Stimulated activated CD4-positive, alpha-beta T cell treated with anti-CD3 and anti-CD28 coated beads, TNF-alpha, amount 100 ng/mL, for 1 hour (primary cell): ENCODE measurements at places on chromosomes 2 and 18.

GRCh38 chr2:241857041-241857541 lies 1.6 kb downstream of the PDCD1 start:
- no peak for DNase-seq

- no peak for DNase-seq
Observed at GRCh38 chr2:137287913-137288639, 522.7 kb downstream of the THSD7B start.

GRCh38 chr2:186862869-186863709 lies 14.1 kb upstream of the ZSWIM2 start:
- DNase-seq: no peak

DNA sequence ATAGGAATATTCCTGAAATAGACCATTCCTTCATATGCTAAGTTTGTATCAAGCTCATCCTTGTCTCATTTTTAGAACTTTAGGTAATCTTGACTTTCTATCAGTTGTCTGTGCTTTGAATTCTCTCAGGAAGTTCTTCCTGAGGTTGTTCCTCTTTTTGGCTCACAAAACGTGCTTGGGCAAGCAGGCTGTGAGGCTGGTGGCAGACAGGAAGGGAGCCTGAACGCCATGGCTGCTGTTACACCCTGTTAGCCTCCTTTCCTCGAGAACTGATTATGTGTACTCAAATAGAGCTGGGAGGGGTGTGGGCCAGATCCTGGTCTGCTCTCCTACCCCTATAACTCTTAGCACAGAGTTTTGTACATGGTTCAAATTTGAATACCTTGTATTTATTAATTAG lies 136.4 kb upstream of the CELF4 start:
- no peak for DNase-seq

DNA sequence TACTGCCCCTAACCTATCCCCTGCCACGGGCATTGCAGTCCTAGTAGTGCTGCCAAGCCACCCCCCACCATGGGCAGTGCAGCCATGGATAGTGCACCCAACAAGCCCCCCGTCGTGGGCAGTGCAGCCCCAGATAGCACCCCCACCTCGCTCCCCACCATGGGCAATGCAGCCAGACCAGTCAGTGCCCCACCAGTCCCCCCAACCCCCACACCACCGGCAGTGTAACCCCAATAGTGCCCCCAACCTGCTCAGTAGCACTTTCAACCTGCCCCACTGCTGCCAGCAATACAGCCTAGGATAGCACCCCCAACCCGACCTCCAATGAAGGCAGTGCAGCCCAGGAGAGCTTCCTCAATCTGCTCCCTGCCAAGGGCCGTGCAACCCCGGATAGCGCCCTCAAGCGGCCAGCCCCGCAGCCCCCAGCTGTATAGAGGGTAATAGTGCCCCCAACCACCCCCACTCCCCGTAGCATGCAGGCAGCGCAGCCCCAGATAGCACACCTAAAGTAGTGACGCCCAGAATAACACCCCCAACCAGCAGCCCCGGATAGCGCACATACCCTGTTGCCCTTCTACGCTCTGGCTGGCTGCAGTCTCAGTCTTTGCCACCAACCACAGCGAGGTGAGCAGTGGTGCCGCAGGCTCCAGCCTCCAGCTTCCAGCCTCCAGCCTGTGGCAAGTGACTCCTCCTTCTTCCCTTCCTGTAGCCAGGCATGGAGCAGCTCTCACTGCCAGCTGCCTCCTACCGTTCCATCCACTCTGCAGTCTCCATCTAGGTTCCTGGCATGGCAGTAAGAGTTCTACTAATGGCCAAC lies 45.4 kb upstream of the ANKRD62 start:
- DNase-seq: no peak

GRCh38 chr2:132621131-132621875 lies 48.7 kb downstream of the LYPD1 start:
- no peak for DNase-seq

GRCh38 chr2:95382686-95383634 lies 19.5 kb upstream of the FAHD2A start:
- no peak for DNase-seq

GRCh38 chr2:120820953-120821279 lies 85.2 kb downstream of the GLI2 start:
- no peak for DNase-seq

DNA sequence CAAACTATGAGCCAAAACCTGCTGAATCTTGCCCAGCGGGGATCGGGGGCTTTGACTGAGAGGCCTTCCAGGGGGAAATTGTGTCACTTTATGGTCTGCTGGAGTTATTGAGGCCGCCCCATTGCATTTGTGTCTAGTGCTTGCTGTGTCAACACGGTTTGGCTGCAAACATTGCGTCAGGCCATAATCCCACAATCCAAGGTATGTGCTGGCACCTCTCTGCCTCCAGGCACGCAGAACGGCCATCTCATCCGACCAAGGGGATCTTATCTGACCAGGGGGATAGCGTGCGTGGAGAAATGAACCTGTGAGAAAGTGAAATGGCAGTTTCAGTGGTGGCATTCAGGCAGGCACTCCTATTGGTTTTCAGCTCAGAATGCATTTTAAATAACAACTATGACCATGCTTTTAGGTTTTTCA lies 18.1 kb upstream of the LYPD6B start:
- no peak for DNase-seq

- no peak for DNase-seq
Observed at GRCh38 chr18:13265911-13266217, 47.3 kb downstream of the LDLRAD4 start.

GRCh38 chr2:114034742-114035141 lies 144.9 kb downstream of the ACTR3 start:
- no peak for DNase-seq

GRCh38 chr18:47755102-47755456 lies 175.4 kb downstream of the SMAD2 start:
- no peak for DNase-seq

DNA sequence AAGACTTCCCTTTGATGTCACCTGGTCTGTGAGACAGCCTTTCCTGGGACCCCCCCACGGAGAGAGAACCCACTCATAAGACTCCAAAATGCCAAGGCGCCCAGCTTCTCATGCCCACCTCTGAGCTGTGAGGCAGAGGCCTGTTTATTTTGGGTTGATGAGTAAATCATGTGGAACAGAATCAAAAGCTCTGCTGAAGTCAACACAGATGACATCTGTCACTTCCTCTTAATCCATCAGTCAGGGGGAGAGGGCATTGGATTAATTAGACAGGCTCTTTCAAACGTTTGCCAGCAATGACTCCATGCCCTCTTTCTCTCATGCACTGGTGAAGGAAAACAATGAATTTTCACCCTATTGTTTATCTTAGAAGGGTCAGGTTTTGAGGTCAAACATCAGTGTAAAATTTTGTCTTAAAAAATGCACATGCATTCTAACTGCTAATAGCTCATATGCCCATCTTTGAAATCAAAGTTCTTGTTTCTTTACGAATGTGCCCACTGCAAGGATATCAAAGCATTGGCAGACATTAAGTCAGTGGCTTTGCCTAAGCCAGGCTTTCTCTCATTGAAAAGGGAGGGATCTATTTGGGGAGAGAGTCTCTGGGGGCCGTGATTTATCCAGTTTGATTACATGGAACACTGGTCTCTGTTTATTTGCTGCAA lies 184.1 kb downstream of the ACKR3 start:
- no peak for DNase-seq

GRCh38 chr18:29501952-29502351 lies 1325.0 kb upstream of the CDH2 start:
- no peak for DNase-seq

GRCh38 chr2:27042159-27042661 lies 9.3 kb upstream of the AGBL5 start:
- DNase-seq: no peak

GRCh38 chr18:44396550-44396949 lies 284.1 kb upstream of the SETBP1 start:
- DNase-seq: no peak

DNA sequence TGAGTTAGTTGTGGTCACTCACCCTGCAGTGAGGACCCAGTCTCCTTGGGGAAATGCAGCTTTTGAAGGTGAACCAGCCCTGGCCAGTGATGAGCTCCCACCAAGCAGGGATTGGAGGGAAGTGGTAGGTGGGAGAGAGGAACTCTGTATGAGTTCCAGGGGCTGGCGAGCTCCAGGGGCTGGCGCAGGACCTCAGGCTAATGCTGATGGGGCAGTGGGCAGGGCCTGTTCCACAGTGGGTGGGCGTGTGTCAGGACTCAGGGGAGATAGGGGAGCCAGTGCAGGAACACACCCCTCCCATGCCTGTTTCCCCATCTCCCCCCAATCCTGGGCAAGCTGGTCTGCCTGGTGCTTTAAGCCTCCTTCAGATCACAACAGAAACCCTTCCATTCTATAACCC lies 208.4 kb downstream of the DYSF start:
- no peak for DNase-seq

DNA sequence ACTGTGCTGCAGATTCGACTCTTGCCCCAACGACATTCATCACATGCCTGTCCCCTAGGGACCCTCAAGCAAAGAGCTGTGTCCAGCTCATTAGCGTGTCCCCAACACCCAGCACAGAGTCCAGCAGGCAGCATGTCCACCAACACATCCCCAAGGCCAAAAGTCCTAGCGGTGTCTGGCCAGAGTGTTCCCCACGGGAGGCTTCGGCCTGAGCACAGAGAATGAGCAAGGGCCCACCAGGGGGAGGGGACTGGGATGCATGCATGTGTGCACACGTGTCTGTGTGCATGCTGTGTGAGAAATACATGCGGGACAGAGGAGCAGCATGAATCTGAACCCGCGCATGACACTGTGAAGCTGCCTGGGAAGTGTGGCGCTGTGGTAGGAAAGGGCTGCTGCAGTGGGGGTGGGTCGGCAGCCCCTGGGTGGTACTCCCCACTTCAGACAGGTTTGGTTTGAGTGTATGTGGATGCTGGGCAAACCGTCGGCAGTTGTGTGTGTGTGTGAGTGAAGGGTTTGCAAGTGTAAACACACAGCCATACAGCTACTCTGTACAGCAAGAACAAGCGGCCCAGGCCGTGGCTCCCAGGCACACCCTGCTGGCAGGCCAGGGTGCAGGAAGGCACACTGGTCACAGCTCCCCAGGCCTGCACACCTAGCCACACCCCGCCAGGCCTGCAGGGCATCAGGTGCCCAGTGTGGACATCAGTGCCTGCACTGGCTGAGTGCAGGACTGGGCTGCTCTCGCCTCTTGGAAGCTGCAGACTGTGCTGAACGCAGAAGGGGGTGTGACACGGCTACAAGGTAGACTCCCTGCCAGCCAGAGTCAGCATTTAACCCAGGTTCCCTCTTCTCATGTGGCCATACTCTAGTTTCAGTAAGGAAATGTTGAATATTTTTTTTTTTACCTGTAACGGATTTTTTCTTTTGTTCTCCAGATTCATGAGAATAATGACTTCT lies 19.5 kb upstream of the HES6 start:
- no peak for DNase-seq

- no peak for DNase-seq
Observed at GRCh38 chr18:361941-362310, 94.1 kb upstream of the THOC1 start.

GRCh38 chr2:102057502-102058292 lies 65.9 kb downstream of the IL1R2 start:
- DNase-seq: no peak

- DNase-seq: no peak
Observed at GRCh38 chr18:42230636-42231035, 275.6 kb downstream of the PIK3C3 start.

DNA sequence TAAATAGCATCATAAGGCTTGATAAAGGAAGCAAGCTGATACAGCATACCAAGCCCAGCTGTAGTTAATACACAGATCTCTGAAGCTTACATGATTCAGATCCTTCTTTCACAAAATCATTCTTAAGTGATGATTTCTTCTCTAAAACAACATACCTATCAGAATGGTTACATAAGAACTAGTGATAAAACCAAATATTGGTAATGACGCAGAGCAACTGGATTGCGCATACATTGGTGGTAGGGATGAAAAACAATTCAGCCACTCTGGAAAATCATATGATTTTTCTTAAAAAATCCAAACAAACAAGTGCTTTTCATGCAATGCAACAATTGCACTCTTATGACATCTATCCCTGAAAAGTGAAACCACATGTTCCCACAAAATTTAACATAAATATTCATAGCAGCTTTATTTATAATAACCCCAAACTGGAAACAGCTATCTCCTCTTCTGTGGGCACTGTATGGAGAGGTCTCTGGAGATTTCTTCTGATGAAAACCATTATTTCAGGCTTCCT lies 153.6 kb upstream of the DSEL start:
- DNase-seq: no peak

DNA sequence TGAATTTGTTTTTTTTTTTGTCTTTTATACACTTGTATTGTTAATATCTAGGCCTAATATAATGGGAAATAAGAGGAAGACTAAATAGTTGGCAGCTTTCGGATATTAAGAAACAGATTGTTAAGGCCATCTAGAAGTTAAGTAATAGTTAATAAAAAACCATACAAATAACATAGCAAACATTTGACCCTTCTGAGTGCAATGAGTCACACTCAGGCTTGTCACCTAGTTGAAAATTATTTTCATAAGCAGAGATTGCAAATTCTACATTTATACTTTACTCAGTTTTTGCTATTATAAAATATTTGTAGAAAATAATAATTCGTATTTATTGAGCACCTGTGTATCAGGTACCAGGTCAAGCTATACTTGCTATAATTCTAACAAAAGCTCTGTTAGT lies 2.4 kb downstream of the NUP35 start:
- no peak for DNase-seq

DNA sequence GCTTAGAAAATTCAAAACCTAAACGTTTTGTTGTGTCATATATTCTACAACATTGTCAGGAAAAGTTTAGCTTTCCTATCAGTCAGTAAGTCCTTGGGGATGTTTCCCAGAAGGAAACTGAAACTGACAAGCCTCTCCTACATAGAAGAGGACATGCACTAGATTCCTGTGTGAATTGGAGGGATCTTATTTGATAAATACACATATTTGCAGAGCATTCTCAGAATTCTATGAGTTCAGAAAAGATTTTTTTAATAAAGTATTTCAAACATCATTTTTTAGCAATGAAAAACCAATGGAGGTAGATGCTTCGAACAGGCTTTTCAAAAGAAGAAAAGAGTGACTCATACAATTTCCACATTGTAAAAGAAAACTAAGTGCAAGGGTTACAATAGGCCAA lies 1706.7 kb downstream of the SUCLG1 start:
- DNase-seq: no peak

GRCh38 chr2:216947055-216947454 lies 87.2 kb upstream of the TNP1 start:
- no peak for DNase-seq

DNA sequence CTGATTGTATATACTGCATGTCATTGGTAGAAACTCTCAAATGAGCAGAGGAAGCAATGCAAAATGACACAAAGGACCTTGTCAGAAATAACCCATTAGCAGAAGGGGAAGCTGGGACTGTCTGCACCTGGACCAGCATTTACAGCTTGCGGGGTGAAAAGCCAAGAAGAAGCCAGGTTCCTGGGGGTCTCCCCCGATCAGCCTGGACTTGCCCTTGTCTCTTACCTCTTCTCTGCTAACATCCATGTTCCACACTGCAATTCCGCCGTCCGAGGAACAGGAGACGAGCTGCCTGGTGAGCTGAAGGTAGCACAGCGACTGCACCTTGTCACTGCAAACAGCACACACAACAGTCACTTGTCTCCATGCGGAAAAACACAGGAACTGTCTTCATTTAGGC lies 51.1 kb downstream of the WDFY1 start:
- no peak for DNase-seq
